NCI-H1436 treated with DMSO at 0.1 percent for 48 hours (cell line): ENCODE measurements at places on chromosomes 12 and 14.

- DNase-seq, result no peak
Observed at GRCh38 chr12:100877776-100878175, 83.2 kb downstream of the ANO4 start.

DNA sequence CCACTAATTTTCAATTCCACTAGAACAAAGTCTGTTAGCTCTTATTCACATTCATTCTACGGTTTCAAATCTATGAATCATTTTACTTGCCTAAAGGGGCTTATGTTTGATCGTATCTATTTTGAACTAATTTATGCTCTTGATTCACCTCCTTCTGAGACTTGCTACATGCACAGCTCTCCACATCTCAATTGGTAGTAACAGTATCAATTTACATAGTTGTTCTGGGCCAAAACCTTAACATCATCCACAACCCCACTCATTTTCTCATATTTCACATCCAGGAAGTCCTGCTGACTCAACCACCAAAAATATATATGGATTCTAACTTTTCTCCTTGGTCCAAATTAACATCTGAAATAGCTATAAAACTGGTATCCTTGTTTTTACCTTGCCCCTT is 208.6 kb downstream of the RASSF9 start:
- no peak for DNase-seq

DNA sequence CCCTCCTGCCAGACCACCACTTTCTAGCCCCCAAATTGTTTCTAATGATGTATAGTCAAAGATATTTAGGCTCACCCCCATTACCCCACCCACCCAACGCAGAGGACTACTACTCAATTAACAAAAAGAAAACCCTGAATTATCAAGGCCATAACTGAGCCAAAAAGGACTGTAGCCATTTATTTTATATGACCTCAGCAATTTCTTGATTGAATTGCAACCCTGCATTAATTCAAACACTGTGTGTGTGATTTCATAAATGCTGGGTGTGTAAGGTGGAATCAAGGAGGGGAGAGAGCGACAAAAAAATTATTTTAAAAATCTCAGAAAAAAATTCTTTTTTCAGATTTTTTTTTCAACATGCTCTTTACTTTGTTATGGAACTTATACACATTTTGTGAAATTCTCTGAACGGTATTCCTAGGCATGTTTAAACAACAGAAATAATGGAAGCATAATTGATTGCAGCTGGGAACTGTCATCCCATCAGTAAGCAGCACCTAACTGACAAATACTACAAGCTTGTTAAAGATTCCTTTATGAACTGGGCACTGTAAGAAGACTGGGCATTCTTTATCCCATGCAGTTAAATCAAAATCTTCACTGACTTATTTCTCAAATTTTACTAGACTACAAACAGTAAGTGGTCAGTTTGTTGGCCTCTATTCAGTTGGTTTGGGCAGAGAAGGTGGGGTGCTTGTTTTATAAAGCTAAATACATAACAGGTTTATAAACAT is 179.1 kb downstream of the SOX5 start:
- DNase-seq, result no peak

DNA sequence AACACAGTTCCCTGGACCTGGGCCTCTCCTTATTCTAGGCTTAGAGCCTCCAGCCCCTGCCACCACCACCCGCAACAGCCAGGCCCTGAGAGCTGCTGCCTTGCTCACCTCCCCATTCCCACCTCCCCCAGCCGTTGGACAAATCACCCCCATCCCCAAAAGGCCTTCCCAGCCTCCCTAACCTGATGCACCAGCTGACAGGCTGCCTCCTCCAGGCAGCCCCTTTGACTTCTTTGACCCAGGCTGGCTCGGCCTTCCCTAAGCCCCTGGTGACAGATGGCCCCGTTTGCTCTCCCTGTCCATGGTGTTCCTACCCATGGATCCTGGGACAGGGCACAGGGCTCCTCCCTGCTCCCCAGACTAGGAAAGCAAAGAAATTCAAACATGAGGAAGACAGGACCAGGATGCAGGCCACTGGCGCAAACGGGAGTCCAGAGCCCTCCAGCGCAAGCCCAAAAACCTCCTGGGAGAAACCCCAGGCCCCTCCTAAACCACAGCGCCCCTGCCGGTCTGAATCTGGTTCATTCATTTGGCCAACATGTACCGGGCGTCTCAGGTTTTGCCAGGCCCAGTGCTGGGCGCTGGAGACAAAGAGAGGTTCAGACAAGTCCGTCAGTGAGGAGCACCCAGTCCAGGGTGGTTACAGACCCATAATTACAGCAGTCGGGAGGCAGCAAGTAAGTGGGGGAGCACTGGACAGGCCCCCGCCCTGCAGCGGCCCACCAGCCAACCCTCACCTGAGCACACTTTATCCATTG is 2.4 kb downstream of the AKT1 start:
- no peak for DNase-seq

GRCh38 chr12:1576410-1577241 is 17.8 kb downstream of the FBXL14 start:
- DNase-seq, result no peak

DNA sequence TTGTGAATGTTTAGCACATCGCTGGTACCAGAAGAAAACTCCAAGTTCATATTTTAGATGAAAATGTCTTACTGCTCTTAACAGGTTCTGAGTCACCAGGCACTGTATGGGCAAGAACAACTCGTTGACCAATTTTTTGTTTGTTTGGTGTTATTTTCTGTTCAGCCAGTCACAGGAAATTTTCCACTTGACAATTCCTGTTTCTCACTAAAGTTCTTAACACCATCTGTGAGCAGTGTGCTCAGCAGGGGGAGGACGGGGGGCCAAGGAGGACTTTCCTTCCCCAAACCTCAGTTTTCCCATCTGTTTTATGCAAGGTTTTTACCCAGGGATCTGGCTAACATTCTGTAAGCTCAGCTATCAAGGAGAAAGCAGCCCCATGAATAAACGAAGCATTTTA is 3.0 kb downstream of the NUAK1 start:
- no peak for DNase-seq

DNA sequence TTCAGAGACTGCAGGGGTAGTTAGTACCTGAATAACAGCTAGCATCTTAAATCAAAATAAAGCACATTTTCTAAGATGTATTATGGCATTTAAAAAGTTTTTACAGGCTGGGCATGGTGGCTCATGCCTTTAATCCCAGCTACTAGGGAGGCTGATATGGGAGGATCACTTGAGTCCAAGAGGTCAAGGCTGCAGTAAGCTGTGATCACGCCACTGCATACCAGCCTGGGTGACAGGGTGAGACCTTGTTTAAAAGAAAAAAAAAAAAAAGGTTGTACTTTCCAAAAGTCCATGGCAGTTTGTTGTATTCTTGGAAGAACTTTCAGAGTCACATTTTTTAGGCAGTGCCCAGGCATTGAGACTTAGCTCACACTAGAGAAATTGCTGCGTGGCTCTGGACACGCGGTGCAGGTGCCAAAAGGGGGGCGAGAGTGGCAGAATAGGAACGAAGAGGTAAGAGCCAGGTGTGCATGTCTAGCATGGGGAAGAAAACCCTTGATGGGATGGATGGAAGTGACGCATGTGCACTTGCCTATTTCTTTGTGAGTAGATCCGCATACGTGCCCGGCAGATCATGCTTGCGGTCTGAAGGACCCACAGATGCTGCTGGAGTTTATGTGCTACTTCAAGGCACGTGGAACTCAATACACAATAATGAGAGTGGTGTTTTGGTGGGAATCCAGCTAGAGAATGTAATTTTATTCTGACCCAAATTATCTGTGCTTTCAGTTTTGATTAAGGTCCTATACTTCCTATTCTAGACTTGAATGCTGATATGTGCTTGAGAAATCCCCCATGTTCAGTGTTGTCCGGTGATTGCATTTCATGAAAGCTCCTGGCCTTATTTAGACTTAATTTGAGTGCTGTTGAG is 11.9 kb downstream of the ANKRD13A start:
- DNase-seq, result no peak

- DNase-seq, result no peak
Observed at GRCh38 chr14:93691042-93691780, 97.1 kb downstream of the PRIMA1 start.

GRCh38 chr14:54658836-54659235 is 91.9 kb downstream of the SAMD4A start:
- DNase-seq, result no peak

DNA sequence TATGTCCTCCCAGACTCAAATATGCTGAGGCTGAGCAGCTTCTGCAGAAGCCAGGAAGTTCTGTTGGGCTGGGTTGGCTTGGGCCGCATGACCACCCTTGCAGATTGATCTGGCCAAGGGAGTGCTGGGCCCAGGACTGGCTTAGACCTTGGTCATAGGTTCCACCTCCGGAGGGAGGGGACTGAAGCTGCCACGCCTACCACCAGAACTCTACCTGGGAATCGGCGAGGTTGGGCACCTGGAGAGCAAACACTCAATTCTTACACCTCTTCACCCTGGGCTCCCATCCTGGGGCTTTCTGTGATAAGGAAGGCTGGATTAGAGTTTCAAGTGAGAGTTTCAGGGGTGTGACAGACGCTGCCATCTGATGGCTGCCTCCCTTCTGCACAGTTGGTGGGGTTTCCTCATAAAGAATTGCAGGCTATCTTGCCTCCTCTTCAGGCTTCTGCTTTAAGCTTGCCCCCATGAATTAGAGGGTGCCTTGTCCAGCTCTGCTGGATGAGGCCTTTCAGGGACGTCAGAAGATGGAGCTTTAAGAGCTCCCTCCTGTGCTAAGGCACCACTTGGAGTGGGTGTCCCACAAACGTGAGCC is 5.8 kb downstream of the SLC24A4 start:
- DNase-seq, result no peak

DNA sequence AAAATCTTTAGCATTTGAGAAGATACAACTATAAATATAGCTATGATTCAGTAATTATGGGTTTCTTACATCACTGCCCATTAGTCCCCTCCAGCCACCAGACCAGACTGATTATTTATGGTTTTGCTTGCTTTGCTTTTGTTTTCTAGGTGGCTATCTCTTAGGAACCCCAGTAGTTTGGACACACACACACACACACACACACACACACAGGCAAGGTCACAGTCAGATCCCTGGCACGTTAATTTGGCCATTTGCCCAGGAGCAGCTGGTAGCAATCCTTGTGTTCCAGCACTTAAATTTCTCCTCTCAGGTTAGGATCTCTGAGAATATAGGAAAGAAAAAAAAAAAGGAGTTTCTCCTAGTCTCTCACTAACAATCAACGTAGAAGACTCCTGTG is 90.2 kb upstream of the RESF1 start:
- no peak for DNase-seq

DNA sequence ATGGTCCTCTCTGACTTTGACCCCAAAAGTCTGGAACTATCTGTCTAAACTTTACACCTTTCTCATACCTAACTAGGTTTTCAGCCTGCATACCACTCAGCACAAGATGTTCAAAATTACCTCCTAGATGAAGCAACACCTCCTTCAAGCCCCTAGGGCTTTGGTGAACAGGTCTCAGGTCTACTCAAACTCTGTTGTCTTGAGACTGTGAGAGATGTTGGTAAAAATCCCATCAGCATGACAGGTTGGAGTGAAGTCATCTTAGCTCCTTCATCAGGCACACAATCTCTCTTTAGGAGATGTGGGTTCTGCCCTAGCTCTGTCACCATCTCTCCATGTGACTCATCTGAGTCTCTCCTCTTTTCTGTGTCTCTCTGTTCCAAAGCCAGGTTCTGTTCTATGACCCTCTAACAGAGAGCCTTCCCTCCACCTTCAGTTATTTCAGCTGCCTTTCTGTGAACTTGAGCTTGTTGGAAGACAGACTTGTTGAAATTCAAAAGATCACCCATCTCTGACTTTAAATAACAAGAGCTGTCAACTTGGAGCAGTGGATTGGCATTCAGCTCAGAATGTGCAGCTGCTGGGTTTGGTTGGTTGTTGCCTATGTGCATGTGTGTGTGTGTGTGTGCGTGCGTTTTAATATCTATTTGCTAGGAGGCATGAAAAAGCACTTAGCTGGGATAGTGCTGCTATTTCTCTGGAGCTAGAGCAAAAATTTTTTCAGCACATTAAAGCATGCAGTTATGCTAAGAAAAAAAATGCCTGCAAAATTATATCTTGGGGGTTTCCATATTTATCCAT is 130.7 kb downstream of the CRACR2A start:
- no peak for DNase-seq
